ENCODE measurements at places on chromosomes 7 and 10.

GRCh38 chr7:4734587-4735345, 40.7 kb upstream of the AP5Z1 start:
- no peak for DNase-seq

- DNase-seq, result no peak
Observed at GRCh38 chr7:111732923-111733322, 170.6 kb upstream of the IMMP2L start.

- no peak for DNase-seq
Observed at GRCh38 chr7:26633557-26633956, 230.8 kb downstream of the SKAP2 start.

DNA sequence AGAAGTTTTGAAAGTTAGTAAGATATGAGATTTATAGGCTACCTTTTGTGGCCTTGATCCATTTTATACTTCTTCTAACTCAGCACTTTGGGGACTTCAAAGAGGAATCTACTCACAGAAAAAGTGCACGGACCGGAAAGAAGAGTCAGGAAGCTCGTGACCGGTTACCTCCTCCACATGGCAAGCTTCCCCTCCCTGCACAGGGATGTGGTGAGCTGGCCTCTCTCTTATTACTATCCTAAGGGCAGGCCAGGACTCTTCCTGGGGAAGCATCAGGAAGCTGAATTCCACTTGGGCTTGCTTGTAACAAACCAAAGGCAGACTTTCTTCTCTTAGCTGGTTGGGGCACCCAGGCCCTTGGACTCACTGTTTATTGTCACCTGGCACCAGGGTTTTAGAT, 170.8 kb upstream of the GLI3 start:
- no peak for DNase-seq

- DNase-seq, result no peak
Observed at GRCh38 chr10:112215342-112215774, 31.8 kb upstream of the GPAM start.

DNA sequence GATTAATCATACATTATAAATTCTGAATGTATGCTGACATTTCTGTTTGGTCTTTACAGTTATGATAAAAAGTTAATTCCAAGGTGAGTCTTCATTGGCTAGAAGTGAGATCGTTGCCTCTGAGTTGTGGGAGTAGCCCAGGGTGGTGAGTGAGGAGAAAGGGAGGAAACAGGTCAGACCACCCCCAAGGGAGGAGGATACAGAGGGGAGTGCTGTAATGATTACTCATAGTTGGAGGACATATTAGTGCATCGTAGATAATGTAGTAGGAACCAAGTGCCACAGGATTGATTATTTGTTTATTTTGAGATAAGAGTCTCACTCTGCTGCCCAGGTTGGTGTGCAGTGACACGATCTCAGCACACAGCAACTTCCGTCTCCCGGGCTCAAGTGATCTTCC, 672.2 kb downstream of the INHBA start:
- DNase-seq, result no peak

DNA sequence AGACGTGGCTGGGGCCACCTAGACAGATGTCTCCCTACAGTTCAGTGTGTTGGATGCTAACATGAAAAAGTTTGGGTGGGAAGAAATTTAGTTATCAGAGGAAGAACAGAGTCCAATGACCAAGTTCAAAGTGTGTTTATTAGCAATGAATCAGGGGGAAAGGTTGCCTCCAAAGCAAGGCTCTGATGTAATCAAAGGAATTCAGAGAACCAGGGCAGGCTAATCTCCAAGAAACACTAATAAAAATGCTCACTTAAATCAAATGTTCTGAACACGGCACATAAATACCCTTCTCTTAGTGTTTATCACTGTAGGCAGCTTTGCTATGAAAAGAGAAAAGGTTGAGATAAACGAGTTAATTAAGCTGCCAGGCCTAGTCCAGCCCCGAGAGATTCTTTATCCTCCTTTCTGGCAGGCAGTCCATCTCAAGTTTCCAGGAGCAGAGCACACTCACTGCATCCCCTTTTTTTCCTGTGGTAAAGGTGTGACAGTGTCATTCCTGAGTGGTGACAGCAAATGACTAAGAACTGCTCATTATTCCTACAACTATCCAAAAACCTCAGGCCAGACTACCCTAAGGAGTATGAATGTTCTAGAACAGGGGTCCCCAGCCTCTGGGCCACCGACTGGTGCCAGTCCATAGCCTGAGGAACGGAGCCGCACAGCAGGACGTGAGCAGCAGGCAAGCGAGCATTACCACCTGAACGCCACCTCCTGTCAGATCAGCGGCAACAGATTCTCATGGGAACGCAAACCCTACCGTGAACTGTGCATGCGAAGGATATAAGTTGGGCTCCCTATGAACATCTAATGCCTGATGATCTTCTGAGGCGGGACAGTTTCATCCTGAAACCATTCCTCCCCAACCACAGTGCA, 66.9 kb upstream of the FHIP2A start:
- DNase-seq, result peak; percentile 20

DNA sequence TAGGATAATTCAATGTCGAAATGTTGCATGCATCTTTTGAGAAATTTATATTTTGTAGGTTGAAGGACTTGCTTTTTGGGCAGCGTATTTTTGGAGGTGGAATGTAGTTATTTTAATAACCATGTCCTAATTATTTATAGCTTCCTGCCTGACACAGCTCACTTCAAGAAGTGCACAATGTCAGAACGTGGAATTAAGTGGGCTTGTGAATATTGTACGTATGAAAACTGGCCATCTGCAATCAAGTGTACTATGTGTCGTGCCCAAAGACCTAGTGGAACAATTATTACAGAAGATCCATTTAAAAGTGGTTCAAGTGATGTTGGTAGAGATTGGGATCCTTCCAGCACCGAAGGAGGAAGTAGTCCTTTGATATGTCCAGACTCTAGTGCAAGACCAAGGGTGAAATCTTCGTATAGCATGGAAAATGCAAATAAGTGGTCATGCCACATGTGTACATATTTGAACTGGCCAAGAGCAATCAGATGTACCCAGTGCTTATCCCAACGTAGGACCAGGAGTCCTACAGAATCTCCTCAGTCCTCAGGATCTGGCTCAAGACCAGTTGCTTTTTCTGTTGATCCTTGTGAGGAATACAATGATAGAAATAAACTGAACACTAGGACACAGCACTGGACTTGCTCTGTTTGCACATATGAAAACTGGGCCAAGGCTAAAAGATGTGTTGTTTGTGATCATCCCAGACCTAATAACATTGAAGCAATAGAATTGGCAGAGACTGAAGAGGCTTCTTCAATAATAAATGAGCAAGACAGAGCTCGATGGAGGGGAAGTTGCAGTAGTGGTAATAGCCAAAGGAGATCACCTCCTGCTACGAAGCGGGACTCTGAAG, 620 bp downstream of the ZRANB1 start:
- no peak for DNase-seq

DNA sequence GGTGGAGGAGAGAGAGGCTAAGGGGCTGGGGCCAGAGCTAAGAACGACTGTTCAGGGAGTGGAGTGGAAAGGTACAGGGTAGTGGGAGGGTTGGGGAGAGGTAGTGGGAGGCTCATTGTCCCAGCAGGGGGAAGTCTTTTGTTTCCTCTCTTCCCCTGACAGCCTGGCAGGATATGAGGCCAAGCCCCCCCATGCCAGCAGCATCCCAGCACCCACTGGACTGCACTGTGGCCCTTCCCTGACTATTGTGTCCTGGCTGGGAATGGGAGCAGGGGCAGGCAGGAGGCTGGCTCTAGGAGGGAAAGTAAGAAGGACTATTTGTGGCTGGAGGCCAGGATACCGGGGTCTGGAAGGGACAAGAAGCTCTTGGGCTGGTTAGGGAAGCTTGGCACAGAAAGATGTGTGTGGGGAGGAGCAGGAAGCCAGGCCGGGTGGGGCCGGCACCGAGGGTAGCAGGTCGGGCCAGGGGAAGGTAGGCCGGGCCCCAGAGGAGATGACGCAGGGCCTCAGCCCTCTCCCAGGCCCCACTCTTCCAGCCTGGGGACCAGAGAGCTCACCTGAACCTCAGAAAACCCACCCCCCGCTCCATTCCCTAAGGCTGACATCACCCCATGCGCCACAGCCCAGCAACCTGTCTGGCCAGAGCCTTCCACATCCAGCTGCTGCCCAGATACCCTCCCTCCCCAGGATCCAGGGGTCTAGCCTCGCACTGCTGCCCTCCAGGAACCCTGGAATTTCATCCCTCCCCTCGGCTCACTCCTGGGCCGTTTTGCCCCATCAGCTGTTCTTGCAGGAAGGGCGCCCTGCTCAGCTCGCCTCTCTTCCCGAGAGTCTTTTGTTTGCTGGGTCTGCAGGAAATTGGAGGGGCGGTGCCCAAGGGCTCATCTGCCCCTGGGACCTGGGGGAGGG, 8.8 kb upstream of the EPHB4 start:
- no peak for DNase-seq

DNA sequence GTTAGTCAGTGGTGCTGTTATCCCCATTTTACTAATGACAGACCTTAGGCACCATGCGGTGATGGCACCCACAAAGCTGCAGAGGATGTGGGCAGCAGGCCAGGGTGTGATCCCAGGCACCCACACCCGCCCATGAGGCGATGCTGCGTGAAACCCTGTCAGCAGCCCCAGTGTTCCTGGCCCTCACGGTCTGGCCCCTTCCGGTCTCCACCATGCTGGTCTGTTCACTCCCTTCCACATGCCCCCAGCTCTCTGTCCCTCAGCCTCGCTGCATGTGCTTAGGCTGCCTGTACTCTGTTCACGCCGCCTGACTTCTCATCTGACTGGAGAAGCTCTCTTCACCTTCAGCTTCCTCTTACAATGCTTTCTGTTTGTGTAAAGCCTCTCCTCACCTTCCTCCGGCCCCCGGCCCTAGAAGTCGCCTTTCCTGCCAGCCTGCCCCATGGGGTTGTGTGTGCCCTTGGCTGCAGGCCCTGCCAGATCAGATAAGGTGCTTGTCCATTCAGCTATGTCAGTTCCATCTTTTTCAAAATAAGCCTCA, 17.6 kb upstream of the ORAI2 start:
- DNase-seq, result no peak
